ENCODE measurements at places on chromosomes 6 and 20.

DNA sequence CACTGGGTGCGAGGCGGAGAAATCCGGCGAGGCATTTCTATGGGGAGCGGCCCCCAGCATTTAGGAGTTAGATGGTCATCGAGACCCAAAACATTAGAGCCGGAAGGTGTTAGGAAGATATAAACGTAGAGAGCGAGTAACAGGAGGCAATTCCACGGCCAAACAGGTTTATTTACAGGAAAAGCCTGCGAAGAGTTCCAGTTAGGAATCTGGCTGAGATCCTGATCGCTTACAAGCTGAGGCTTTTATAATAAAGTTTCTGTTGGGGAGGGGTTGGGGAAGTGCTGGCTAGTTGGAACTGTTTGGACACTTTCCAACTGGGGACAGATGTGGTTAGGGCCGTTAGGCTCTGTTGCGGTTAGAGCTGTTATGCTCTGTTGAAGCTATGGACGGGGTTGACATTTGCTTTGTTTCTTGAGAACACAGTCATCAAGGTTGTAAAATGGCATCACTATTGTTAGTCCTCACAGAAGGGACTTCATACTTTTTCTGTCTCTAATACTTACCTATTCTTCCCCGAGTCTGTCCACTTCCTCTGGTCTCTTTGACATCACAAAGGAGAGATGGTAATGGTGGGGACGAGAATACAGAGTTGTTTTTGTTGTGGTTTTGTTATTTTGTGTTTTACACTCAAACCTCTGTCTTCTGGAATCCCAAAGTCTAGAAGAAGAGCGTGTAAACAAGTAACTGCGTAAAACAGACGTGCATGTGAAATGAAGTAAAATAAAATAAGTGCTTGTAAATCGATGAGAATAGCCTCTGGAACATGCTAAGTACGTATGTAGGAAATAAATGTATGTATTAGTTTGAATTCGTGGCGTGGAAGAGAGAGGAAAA lies 554 bp upstream of the ZSCAN31 start:
- no peak for DNase-seq

DNA sequence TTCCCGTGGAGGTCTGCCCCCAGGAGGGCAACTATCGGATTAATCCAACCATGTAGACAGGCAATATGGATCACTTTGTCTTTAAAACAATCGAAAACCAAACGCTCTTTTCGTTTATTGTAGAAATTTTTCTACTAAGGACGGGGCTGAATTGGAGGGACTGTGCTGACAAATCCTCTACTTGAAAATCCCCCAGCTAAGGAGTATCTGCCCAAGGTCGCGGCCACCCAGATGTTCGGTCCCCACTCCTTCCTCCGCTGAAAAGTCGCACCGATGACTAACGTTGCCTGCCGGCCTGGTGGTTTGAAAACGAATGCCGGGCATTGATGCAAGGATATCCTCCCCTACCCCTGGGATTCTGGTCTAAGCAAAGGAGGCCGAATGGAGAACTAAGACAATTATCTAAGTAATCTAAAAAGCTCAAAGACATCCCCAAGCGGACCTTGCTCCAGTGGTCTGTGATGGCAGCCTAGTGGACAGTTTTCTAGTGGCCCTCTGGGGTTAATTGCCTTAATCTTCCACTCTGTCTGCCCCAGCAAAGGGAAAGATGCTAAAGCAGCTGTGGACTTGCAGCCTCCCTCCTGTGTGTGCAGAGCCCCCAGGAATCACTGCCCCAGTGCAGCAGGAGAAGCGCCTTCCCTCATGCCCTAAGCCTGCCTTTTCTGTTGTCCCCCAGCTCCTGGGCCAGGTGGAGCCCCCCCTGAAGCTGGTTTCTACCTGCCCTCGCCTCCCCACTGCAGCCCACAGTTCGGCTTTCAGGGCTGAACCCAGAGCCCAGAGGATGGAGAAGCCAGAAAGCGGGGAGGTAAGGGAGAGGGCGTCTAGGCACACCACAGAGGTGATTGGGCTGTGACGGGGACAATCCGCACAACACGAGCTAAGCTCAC lies 3.6 kb upstream of the FOXC1 start:
- no peak for DNase-seq

DNA sequence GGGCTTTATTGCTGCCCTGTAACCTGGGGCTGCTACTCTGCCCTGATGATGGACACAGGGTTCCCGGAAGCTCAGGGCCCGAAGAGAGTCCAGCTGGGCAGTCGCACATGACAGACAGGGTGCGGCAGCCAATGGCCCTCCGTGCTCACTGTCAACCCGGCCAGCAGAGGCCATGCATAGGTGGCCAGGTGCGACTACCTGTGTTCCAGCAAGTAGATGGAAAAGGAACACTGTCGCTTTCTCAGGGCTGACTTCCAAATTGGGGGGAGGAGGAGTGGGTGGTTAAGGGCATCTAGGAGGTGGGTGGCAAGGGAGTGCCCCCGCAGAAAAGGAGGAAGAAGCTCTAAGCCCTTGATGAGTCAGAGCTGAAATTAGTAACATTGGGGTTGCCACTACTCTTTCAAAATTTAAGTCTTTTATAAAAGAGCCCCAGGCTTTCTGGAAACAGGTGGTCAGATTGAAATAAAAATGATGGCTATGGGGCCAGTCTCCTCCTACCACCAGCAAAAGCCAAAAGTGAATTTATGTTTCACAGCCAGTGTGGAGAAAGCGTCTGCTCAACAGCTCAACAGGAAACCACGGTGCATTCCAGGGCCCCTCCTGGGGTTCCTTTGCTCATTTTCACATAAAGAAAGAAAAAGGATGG lies 2.3 kb upstream of the RAMACL start:
- no peak for DNase-seq

DNA sequence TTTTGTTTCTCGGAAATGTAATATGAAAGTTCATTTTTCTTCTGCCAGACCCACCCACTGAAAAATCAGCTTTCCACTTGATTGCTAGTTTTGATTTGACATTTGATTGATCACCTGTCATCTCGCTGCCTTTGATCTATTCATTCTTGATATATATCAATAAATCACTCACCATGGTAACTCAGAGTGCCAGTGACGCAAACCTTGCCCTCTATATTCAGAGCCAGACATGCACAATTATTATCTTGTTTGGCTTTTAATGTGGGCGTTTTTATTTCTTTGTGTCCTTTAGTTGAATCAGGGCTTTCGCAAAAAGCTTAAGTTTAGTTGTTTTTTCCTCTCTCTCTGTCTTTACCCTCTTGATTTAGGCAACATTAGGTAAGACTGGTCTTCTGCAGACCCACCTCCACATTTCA lies 2.0 kb downstream of the TSHZ2 start:
- DNase-seq, result no peak

DNA sequence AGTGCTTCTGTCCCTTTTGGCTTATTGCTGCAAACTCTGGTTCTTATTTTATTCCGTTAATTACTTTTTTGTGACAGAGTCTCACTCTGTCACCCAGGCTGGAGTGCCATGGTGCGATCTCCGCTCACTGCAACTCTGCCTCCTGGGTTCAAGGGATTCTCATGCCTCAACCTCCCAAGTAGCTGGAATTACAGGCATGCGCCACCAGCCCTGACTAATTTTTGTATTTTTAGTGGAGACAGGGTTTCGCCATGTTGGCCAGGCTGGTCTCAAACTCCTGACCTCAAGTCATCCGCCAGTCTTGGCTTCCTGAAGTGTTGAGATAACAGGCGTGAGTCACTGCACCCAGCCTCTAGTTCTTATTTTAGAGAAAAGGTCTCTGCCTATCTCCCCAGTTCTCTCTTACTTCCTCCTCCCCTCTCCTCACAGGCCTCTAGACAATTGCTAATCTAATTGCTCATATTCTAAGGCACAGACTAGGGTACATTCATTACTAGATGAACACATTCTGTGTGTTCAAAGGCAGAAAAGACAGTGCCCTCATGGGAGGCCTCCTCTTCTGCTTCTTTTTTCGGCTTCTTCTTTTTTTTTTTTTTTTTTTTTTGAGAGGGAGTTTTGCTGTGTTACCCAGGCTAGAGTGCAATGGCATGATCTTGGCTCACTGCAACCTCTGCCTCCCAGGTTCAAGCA lies 27.0 kb downstream of the EDEM2 start:
- no peak for DNase-seq

DNA sequence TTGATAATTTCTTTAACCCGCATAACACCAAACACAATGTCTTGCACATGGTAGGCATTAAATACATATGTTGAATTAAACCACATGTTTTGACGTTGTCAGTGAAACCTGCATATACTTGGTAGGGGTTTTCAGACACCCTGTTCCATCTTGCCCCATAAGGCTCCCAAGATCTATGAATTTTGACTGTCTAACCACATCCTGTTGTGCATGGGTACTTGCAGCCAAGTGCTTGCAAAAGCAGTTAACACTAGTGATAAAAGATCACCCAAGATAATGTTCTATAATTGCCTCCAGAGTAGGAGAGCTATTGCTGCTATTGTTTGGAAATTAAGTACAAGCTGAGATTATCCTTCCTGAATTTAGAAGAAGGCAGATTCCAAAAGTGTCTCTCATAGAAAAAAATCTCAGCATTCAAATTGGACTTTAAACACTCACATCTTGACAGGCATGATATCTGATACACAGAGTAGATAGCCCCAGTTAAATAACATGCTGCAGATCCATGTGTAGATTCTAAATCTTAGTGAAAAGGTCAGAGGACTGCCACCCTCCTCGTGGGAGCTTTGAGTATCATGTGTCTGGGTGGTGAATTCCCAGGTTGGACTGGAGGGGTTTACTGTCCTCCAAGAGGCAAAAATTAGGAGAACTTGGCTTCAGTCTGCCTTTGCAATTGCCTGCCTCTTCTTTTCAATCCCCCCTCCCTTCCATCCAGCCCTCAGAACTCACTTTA lies 25.8 kb upstream of the CCN6 start:
- no peak for DNase-seq

- DNase-seq, result no peak
Observed at GRCh38 chr6:71015392-71015791, 58.5 kb upstream of the B3GAT2 start.
